OCI-M1 (cell line): ENCODE measurements at places on chromosomes 7 and 10.

- DNase-seq, result no peak
These were observed 23.4 kb upstream of the FAM170B start for GRCh38 chr10:49157229-49157628.

GRCh38 chr7:127532736-127533135 lies 52.7 kb downstream of the GCC1 start:
- DNase-seq, result no peak

DNA sequence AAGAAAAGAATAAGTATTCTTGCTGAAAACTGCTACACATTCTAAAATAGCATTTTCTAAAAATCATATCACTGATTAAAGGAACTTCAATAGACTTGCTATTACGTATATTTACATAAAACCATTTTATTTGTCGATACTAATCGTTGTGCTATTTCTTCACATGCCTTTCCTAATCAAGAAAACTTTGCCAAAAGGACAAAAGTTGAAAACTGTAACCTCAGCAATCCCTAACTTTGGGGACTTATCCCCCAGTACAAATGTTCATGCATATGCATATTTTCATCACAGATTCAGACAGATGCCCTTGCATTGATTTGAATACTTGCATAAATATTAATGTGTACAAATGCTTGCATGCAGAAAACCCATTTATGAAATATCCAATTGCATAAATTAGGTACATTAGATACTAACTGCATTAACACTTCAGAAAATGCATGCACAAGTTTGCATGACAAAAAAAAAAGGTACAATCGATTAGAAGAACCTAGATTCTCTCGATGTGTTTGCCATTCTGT lies 35.6 kb upstream of the NEBL start:
- no peak for DNase-seq

DNA sequence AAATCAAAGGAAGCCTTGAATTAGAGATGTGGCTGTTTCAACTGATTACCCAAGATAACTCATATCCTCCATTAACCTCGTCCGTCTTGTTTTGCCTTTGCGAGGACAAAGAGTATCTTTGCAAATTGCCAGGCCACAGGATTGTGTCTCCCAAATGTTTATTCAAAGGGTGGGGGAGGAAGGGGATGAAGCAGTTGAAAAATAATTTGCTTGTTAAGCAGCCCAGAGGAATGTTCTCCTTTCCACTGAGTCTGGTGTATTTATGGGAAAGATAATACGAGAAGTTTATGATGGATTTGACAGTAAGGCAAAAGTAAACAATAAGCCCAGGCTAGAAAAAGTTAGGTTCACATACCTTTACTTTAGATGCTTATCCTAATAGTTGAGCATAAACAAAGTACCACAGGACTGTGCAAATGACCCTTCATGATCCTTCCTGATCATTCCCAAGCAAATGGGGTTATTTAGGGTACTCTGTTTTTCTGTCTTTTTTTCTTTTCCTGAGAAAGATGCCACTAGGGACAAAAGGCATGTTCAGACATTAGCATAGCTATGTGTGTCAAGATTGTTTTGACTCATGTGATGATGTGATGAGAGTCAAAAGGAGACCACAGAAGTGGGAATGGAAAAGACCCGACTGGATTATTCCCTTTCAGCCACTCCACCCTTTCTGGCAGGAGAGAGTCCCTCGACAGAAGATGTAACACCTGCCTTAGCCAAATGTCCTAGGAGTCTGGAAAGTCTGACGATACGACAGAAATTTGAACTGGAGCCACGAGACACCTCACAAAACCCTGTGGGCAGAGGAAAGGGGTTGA lies 243.0 kb upstream of the GLI3 start:
- DNase-seq, result no peak

DNA sequence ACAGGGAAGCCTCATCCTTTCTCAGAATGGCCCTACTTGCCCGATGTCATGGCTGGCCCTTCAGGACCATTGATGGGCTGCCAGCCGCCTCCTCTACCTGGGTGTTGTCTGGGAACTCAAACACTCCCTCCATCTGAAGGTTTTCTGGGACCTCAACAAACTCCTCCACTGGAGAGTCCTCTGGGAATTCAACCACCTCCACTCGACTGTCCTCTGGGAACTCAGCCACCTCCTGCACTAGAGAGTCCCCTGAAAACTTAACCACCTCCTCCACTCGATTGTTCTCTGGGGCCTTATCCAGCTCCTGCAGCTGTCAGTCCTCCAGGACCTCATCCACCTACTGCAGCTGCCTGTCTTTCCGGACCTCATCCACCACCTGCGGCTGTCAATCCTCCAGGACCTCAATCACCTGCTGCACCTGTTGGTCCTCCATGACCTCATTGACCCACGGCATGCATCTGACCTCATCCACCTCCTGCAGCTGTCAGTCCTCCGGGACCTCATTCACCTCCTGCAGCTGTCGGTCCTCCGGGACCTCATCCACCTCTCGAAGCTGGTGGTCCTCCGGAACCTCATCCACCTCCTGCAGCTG lies 37.1 kb downstream of the MAT1A start:
- no peak for DNase-seq

DNA sequence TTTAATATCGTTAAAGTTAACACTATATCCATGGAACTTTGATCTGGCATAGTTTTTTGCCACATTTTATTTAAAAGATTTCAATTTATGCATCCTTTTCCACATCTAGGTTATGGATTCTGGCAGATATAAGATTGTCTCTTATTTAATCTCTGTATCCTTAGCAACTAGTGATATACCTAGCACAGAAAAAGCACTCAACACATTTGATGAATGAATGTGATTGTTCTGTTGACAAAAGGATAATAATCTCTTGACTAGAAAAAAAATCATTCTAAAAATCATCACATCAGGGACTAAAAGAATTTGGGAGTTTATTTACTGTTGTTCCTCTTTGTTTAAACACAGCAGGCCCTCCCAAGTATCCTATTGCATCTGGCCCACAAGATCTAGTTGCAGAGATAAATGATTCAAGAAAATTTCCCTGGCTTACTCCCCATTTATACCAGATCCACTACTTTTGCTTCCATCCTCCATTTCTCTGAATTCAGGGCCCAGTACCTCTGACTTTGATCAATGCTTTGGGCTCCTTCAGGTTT lies 84.0 kb upstream of the C1GALT1 start:
- no peak for DNase-seq

- no peak for DNase-seq
These were observed 959 bp downstream of the PVRIG start for GRCh38 chr7:100220586-100221230.

- no peak for DNase-seq
These were observed 76.8 kb downstream of the NPSR1 start for GRCh38 chr7:34734771-34735170.

GRCh38 chr10:123912871-123913270 lies 21.3 kb upstream of the CPXM2 start:
- no peak for DNase-seq

- no peak for DNase-seq
These were observed 16.3 kb downstream of the ACSL5 start for GRCh38 chr10:112390125-112390703.

GRCh38 chr10:130935128-130935439 lies 376.4 kb downstream of the TCERG1L start:
- DNase-seq, result no peak

DNA sequence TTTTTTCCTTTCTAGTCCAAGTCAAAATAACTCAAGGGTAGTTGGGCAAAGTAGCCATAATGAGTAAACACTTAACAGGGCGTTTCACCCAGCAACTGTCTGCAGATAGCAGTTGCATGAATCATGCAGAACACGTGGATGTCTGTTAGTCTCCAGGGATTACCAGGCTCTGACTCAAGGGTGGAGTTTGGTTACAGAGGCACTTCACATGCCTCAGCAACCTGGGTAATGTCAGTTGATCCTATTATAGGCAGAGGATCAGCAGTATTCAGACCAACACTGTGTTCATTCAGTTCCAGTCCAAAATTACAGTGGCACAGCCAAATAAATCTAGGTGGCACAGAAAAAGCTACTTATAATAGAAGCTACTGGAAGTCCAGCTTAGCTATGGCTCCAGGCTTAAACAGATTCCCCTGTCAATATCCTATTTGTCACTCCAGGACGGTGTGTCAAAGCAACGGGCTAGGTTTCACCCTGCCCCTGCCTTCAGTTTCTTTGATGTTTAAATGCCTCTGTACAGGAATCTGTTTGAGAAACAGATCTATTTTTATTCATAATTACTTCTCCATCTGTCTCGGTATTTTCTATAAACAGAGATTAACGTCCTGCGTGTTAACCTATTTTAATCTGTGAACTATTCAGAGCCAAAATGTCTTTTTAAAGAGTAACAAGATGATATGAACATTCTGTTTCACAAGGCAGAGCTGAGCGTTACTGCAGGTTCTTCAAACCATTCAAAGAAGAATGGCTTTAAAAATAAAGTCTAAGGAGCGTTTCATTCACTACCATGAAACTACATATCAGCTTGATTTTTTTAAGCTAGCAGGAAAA lies 162.6 kb upstream of the AKR1E2 start:
- DNase-seq, result peak; percentile 84

DNA sequence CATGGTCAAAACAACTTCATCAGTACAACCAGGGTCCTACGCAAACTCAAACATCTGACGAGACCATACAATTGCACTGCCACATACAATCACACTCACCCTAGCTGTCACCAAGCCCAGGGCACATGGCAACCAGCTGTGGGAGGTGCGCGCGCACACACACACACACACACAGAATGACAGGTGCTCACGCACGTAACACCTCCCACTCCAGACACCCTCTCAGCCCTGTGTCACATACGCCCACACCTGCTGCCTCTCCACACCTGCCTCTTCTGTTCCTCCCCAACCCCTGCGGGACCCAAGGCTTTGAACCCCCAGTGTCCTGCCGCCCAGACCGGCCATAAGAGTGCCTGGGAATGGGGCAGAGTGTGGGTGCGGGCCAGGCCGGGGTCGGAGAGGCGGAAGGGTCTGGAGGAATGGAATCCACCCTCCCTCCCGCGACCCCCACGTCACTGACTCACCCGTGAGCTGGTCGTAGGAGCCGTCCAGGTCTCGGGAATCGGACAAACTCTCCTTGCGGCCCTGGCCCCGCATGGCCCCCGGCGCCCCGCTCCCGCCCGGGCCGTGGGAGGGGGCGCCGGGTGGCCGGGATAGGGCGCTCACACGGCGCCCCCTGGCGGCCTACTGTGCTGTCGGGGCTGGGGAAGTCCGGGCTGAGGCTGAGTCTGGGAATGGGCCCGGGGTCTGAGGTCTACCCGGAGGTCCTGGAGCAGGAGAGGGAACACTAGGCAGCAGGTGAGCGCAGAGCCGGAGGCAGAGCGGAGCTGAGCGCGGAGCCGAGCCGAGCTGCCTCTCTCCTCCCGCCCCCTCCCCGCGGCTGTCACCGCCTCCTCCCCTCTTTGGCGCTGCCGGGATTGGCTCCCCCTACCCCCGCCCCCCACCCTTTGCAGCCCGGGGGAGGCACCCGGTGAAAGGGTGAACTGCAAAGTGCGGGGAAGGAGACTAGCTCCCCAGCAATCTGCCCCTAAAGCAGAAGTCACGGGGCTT lies at the start of gene KCNIP2:
TSS of gene KCNIP2 (minus strand) at position 769 of the 990 bp plus-strand sequence. CDS start at position 537, 232 bp downstream.
- no peak for DNase-seq

- DNase-seq, result no peak
These were observed 57.3 kb upstream of the NRG3 start for GRCh38 chr10:81817596-81818170.

GRCh38 chr7:1810961-1811849 lies 141.1 kb downstream of the ELFN1 start:
- DNase-seq, result no peak

DNA sequence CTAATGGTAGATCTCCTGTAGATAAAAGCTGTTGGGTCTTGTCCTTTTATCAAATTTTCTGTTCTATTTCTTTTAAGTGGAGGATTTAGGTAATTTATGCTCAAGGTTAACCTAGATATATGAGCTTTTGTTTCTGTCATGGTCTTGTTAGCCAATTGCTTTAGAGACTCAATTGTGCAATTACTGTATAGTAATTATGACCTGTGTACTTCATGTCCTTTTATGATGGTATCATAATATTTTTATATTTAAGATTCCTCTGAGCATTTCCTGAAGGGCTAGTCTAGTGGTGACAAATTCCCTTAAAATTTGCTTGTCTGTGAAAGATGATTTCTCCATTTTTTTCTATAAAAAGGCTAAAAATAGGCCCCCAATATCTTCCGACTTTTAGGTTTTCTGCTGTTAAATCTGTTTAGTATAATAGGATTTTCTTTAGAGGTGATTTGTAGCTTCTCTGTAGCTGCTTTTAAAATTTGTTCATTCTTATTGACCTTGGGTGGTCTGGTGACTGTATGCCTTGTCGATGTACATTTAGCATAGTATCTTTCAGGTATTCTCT lies 5.4 kb upstream of the AKR1C3 start:
- no peak for DNase-seq

GRCh38 chr10:112907893-112908292 lies 42.2 kb upstream of the TCF7L2 start:
- DNase-seq, result peak; percentile 19

GRCh38 chr10:35783305-35783838 lies 141.3 kb upstream of the FZD8 start:
- DNase-seq, result no peak

- DNase-seq, result no peak
These were observed 17.7 kb upstream of the TTYH3 start for GRCh38 chr7:2613931-2614600.

DNA sequence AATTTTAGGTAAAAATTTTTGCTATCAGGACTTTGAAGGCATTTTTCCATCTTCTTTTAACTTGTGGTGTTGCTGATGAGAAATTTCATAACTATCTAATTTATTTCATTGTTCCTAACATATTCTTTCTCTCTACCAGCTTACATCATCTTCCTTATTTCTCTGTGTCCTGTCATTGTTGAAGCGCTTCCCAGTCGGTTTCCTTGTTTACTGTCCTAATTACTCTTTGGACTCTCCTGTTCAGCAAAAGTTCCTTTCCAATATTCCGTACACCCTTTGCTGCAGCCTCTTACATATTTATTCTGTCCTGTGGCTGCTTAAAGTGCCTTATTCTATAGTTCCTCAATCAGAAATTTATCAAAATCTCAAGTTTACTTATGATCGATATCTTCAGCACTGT lies 609.0 kb upstream of the FZD8 start:
- DNase-seq, result no peak

DNA sequence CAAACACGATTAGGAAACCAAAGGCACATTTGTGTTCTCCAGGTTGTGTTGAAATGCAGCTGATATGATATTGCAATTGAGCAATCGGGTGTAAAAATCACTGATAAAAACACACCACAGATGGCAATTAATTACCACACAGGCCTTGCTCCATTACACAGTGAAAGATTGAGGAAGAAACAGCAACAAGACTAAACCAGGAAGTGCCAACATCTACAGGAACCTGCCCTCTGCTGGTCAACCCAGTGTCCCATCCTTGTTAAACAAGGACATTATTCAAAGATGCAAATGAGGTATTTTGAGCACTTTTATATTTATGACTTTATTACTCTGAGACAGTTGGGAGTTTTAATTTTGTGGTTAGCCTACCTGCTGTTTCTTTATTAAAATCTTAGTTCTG lies 765.6 kb upstream of the GHITM start:
- peak; percentile 85 for DNase-seq

DNA sequence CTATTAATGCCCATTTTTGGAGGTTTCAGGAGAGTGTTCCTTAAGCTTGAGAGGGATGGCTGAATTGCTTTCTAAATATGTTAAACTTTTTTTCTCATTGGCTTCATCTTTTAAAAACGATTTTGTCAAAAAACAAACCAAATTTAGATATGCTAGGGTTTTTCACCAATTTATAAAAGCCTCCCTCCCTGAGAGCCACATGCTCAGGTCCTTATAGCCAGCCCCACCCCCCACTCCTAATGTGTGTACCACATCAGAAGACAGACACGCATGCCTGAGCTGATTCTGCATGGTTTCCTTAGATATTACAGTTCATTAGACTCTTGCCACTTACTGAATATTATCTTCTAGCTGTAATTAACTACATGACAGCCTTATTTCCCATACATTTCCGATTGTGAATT lies 2.0 kb downstream of the CUL1 start:
- DNase-seq, result peak; percentile 60

- DNase-seq, result no peak
These were observed 3.2 kb upstream of the ATP6V1F start for GRCh38 chr7:128859232-128860157.
